NCI-H187 treated with DMSO at 0.1 percent for 48 hours (cell line): ENCODE measurements at places on chromosomes 1 and 21.

DNA sequence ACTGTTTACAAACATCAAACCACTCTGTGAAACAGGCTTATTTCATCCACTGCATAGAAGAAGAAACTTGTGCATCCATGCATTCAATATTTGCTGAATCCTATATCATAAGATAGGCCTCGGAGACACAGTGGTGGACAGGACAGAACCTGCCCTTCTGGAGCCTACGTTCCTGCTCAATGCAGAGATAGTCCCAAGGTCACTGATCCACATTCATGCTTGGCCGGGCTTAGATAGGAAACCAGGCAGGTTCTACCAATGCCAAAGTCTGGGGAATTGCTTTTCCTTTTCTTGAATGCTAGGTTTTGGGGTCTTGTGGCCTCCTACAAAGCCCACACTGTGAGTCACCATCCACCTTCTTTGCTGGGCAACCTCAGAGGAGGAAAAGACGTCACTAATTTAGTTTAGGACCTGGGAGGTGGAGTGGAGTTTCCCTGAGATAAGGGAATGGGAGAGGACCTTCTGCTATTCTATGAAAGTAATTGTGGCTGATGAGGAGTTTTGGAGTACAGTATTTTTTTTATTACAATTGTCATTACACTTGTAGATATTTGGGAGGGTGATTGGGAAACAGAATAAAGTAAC lies 99.7 kb upstream of the CD34 start:
- DNase-seq, result no peak

- DNase-seq, result no peak
Measured at GRCh38 chr1:34176830-34177603, at the start of gene C1orf94. C1orf94 (plus strand) TSS chr1:34176907; CDS start chr1:34177790, 883 bp downstream.

DNA sequence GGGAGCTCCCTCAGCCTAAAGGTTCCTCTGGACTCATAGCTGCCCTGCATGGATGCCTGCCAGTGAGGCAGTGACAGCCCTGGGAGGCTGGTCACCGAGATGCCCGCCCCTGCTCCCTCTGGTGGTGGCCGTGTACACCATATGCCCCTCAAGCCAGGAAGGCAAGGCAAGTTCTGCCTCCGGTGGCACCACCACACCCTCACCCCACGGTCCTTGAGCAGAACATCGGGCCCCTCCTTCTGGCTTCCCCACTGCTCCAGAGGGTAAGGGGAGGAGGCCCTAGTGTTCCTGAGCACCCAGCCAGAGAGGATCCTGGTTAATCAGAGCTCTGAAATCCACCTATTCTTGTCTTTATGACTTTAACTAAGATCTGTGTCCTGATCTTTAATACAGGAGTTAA lies 1.5 kb upstream of the S100A14 start:
- DNase-seq, result no peak

DNA sequence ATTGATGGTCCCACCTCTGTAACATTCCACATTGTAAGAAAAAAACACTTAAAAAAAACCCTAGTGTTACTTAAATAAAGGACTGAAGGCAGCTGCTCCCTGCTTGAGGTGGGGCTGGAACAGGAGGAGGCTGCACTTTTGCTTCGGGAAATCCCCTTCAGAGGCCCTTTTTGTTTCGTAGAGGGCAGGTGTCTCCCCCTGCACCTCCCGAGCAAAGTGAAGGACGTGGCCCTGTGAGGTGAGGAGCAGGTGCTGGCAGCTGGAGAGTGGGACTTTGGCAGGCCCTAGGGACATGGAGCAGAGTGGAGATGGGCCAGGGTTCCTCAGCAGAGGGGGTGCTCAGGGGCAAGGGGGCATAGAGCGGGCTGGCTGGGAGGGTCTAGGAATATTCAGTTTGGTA lies 33.4 kb upstream of the WNT4 start:
- DNase-seq, result no peak
